ENCODE measurements at places on chromosomes 6 and 20.

GRCh38 chr6:30963641-30964040 lies 19.9 kb upstream of the MUC21 start:
- DNase-seq = no peak

GRCh38 chr6:142417331-142417750 lies 115.5 kb downstream of the ADGRG6 start:
- DNase-seq = no peak

GRCh38 chr20:2871661-2872458 lies 1.4 kb upstream of the PTPRA start:
- peak; percentile 61 for DNase-seq

- no peak for DNase-seq
These were observed 17.6 kb downstream of the NEDD9 start for GRCh38 chr6:11214901-11215300.

- no peak for DNase-seq
These were observed 612.9 kb upstream of the MAN1A1 start for GRCh38 chr6:119962505-119962904.

DNA sequence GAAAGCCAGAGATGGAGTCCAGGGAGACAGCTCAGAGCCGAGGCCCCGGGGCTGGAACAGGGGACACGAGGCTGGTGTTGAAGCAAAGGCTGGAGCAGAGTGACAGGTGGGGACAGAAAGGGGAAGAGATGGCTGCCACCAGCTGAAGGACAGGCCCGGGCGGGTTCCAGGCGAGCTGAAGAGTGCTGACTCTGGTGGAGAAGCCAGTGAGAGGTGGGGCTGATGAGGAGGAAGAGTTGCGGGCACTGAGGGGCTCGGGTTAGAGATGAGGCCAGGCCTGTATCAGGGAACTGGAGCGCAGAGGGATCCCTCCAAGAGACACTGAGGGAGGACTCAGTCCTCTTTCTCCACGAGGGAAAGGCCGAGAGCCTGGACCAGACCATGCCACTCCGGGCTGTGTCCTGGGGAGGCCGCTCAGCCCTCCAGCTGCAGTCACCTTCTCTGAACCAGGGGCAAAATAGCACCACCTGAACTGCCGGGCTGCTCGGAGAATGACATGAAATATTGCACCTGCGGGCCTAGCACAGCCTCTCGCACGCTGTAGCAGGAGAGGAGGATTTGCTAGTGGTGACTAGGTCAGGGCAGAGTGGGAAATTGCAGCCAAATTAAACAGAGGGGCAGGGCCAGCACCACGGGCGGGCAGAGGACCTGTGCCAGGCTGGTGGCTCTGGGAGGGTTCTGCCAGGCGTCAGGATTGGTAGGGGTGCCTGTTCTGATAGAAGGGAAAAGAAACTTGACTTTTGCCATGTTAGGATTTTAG lies 175.9 kb downstream of the ZDHHC14 start:
- DNase-seq = peak; percentile 91
